ENCODE measurements at places on chromosomes 2 and 18. TPM values are rescaled to one million over a fixed set of nuclear protein-coding genes. Genes with fewer than 3 reads are reported as not detected.

The PID1 gene
- total RNA-seq: 8.5 TPM

The SCTR gene
- not detected for total RNA-seq

The CBLN2 gene
- not detected for total RNA-seq

The DYNC1I2 gene
- total RNA-seq: 108 TPM

The GKN1 gene
- total RNA-seq: not detected

The PROM2 gene
- 0.36 TPM for total RNA-seq

The SPP2 gene
- not detected for total RNA-seq

The PCARE gene
- not detected for total RNA-seq

The CTAGE1 gene
- total RNA-seq: not detected

The AMER3 gene
- total RNA-seq: not detected

The FAM124B gene
- total RNA-seq: 0.24 TPM

The CYS1 gene
- total RNA-seq: 14.2 TPM

The TGFA gene
- 0.49 TPM for total RNA-seq
